ENCODE measurements at places on chromosomes 7 and 10.

DNA sequence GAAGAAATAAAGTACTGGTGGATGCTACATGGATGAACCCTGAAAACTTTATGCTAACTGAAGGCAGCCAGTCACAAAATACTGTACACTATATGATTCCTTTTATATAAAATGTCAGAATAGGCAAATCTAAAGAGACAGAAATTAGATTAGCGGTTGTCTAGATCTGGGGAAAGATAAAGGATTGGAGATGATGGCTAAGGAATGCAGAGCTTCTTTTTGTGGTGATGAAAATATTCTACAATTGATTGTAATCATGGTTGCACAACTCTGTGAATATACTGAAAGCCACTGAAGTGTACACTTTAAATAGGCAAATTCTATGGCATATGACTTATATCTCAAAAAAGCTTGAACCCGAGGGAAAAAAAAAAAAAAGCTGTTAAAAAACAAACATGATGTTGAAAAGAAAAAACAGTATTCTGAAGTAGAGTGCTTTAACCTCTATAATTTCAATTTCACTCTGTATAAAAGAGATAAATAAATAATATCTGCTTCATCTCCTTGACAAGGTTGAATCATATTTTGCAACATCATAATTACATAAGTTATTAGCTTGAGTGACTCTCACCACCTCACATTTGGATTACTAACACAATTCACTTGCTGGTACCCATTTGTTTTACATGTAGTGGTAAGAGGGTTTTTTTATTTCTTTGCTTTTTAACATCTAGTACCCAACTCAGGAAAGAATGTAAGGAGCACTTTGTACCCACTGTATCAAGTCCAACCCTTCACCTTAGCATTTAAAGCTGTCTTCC is 2.8 kb upstream of the GNAI1 start:
- no peak for DNase-seq

DNA sequence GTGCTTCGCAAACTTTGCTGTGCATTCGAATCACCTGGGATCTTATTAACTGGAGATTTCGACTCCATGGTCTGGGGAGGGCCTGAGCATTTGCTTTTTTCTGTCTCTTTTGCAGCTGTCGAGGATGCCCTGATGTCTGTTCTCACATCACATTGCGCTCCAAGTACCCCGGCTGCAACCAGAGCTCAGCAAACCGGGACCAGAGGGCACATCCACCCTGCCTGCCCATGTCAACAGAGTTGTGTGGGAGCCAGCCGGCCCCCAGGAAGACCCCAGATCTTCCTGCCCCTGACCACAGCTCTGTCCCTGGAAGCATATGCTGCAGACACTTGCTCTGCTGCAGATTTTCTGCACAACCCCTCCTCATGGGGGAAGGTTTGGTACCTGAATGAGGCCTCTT is 180.8 kb downstream of the ADARB2 start:
- no peak for DNase-seq

DNA sequence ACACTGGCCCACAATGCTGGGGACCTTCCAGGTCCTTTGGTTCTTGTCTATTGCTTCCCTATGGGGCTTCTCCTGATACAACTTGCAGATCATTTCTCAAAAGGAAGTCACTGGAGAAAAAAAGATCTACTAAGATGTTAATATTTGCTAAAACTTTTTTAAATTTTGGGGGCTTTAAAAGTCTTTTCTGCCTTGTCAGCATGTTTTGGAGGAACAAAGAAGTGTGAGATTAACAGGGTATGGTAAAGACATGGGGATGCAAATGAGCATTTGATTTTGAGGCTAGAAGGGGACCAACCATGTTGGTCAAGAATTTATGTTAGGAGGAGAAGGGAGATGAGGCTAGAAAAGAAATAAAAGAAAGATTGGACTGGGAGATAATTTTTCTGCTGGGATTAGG is 515.4 kb downstream of the HTR7 start:
- no peak for DNase-seq

DNA sequence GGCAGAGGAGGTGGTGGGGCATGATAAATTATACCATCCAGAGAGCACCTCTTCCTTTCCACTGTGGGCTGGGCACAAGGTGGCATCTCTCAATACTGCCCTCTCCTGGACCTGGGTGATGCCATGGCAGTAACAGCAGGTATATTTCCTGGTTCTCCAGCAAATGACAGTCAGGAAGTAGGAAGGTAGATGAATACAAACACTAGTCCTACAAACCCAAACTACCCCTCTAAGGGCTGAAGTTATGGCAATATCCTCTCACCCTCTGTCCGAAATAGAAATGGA is 1004.9 kb downstream of the KCNMA1 start:
- DNase-seq, result no peak

GRCh38 chr10:122856902-122857301 is 11.2 kb upstream of the CUZD1 start:
- no peak for DNase-seq

- no peak for DNase-seq
Observed at GRCh38 chr10:12121673-12122072, 7.8 kb upstream of the SEC61A2 start.

DNA sequence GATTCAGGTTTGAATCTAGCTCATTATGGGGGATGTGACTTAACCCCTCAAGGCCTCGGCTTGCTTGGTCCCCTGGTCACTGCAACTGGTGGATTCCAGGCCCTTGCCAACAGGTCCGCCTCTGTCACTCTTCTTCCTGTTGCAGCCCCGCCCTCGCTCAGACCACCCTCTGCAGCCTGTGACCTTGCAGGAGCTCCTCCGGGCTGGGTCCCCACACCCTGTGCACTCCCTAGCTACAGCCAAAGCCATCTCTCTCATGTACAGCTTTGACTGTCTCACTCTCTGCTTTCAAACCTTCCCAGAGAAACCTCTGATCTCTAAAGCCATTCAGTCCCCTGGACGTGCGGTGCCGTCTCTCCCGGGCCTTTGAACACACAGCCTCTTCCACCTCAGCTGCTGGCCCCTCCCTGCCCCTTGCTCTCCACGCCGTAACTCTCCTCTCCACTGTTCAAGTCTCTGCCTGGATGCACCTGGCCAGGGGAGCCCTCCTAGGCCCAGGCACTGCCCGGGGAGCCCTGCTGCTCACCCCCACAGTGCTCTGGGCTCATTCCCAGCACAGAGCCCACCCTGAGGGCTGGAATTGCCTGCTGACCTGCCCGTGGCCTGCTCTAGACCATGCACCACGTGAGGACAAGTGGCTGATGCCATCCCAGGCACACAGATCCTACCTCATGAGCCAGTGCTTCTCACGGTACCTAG is 485.8 kb upstream of the FOXK1 start:
- no peak for DNase-seq

- no peak for DNase-seq
Observed at GRCh38 chr10:132614431-132615340, 77.1 kb downstream of the INPP5A start.

DNA sequence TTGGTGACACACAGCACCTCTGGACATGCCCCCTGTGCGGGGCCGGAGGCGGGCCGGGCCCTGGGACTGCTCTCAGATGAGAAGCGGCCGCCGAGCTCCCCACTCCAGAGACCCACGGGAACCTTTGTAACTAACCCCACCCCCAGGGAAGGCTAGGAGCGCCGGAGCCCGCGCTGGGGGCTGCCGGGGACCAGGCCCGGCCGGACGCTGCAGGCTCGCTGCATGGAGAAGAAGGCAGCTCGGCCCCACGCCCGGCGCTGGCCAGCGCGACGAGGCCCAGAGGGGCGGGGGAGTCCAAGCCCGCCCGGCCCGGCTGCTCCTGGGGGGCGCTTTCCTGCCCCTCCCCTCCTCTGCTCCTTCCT is 36.5 kb downstream of the AGAP3 start:
- DNase-seq, result no peak

DNA sequence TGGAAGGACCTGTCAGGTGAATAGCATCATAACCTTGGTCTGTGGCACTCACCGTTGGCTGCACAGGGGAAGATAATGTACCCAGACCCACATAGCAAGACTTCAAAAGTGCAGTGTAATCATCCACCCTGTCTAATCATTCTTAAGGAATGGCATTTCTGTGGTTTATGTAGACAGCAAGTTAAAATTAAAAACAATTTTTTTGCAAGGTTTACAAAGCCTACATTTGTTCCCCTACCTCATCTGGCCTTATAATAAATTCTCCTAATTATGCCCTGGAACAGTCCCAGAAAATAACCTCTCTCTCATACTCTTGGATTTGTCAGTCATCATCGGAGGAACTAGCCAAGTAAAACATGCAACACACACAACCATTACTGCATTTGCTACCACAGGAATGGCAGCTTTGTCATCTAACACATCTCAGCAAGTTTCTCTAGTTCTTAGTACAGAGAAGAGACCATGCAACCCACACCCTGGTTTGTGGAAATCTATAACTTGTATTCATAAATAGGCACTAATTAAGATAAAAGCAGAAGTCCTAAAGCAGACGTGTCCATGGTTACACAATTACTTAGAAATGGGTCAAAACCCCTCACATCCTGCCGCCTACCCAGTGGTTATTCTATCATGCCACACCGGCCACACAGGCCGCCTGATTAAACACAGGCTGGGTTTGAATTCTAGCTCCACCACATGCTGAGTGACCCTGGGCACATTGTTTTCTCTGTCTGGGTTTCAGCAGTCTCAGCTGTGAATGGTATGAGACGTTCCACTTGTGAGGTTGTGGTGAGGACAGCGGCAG is 19.1 kb downstream of the ABLIM1 start:
- DNase-seq, result no peak

DNA sequence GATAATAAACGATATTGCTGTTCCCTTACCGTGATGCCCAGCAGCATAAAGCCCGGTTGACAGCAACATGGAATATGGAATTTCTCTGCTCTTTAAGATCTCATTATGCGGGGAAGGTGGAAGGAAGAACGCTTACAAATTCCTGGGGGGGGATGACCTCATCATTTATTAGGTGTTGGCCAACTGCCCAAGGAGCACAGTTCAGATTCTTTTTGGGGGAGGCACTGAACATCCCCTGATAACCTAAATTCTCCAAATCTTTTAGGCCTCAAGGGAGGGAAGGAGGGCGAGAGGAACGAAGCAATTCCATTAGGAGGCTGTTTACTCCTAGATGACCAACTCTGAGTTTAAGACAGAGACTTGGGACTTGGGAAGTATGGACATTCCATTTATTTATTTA is 5.2 kb upstream of the COL26A1 start:
- DNase-seq, result no peak

GRCh38 chr10:23437963-23438546 is 820 bp upstream of the OTUD1 start:
- DNase-seq, result no peak

DNA sequence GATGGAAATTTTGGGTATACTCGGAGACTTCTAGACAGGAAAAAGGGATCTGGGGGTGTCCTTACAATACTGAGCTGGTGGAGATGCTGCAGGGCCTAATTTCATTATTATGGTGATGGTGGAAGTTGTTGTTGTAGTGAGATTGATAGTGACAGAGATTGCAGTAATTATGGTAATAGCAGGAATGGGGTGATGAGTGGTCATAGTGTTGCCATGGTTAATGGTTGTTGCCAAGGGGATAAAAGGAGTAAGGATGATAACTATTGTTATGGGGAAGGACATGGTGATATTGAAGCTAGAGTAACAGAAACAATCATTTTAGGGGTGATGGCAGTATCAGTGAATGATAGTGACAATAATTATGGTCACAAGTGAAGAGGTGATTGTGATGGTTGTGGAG is 27.1 kb upstream of the LBX1 start:
- DNase-seq, result no peak

DNA sequence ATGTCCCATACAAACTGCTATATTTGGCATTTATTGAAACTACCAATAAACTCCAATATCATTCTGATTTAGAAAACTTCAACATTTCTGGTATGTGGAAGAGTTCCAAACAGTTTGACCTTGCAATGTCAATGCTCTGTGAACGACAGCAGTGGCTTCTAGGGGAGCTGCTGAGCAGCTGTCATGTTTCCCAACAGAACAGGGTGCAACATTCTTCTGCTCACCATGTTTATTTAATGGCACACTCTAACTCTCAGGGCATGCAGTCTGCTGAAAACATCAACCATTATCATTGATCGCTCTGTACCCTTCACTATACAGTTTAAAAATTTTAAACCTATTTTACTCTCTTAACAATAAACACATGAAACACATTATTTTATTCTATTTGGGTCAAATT is 25.9 kb downstream of the LMOD2 start:
- DNase-seq, result no peak

DNA sequence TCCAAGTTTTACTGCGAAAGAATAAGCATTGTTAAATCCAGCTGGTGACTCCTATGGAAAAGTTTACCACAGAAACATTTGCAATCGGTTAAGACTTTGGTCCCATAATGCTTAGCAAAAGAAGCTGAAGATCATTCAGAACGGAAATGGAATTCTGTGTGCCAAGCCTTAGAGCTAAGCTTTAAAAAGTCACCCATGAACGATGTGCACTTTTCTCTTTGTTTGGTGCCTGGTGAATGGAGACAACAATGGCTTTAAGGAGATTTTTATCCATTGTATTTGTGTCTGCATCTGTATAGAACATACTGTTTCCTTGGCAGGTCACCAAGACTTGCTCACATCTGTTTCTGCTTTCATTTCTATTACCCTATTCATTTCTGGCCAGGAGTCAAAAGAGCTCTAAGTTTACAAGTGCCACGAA is 26.3 kb upstream of the COL1A2 start:
- no peak for DNase-seq

- no peak for DNase-seq
Observed at GRCh38 chr7:77940647-77941046, 142.1 kb downstream of the PHTF2 start.

DNA sequence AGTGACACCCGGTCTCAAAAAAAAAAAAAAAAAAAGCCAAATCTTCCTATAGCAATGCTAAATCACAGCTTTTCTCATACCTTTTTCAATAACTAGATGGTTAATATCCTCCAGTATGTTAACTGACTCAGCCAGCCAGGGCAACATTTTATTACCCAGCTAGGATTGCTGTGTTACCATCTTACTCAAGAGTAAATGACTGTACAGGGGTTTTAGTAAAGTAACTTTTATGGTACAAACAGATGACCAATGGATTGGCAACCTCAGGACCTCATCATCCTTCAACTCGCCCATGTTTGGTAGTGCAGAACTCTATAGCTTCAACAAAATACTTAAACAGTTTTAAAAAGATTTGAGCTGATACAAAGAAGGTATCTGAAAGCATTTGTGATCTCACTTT is 59.5 kb downstream of the HBP1 start:
- DNase-seq, result no peak

DNA sequence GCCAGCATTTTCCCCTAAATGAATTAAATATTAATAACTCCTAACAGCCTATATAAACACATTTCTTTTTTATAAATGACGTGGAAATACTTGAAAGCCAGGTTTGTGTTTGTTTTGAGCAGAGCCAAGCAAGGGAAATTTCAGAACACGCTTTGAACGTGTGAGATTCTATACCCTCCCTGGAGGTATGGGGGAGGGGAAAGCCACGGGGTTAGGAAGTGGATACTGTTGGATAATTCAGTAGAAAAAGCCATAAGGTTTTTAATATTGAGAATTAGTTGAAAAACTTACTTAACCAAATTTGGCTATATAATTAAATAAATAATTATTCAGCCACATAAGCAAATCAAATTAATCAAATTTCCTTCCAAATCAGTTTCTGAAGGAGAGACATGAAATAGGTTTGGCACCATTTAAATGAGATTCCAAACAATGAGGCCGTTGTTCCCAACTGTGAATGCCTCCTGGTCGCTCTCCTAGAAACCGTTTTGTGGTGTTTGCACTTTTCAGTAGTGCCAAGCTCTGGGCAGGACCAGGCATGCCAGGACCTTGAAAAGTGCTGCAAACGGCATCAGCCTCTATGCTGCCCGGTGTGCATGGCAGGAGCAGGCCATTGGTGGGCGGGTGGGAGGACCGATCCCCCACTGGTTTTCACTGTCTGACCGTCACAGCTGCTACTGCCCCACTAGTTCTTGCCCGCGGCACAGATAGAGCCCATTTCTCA is 88.1 kb downstream of the SEPTIN14 start:
- no peak for DNase-seq
